ENCODE measurements at places on chromosomes 11 and 22.
A peak's percentile ranks its signal among the peaks of the same experiment; 100 is the strongest.

DNA sequence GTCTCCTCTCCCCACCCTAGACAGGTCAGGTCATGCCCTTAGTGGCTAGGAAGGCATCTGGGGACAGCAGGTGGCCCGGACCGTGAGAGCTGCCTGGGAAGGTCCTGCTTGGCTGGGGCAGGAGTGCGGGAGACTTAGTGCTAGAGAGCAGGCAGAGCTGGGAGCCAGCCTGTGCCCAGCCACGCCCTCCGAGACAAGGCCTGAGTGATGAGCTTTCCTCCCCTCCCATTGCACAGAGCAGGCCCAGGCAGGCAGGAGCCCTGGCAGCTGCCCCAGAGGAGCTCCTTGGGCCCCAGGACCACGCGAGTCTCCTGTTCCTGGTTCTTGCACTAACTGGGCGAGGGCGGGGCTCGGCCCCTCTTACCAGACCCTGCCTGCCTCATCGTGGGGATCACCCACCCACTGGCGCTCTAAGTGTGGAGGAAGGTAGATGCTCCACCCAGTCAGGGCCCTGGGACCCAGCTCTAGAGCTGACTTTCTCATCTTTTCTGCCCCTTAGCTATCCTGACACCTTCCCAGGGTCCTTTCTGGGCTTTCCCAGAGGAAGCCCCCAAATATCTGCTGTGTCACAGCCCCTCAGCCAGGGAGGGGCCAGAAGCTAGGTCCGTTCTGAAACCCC, 44.9 kb downstream of the MACROD1 start:
- no peaks in the 10 kb centered on the region for H3K4me1 ChIP-seq
- no peak for DNase-seq
- H3K4me3 ChIP-seq = no peak overlapping the region
- no peaks in the 10 kb centered on the region for H3K27me3 ChIP-seq
- peaks cover 2% of the 10 kb centered on the region for H3K36me3 ChIP-seq

- H3K27me3 ChIP-seq = no peaks in the 10 kb centered on the region
- H3K4me1 ChIP-seq = peaks cover 21% of the 10 kb centered on the region
- no peak overlapping the region for H3K4me3 ChIP-seq
- no peak overlapping the region for H3K27ac ChIP-seq
- DNase-seq = no peak
Observed at GRCh38 chr22:46797355-46797754, 34.9 kb downstream of the TBC1D22A start.

DNA sequence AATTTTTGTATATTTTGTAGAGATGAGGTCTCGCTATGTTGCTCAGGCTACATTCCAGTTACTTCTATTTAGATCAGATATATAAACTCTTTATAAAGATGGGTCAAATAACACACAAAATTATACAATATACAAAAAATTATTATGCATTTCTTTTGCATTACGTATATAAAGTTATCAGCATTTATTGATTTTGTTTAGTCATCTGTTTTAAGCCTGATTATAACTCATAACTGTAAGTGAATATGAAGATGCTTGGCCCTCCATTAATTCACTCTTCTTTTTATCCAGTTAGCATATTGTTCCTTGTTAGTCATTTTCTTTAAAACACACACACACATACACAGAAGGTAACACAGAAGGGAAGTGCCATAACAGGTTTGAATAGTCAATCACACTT, 14.5 kb downstream of the AQP11 start:
- peaks cover 3% of the 10 kb centered on the region for H3K36me3 ChIP-seq
- no peak overlapping the region for H3K4me3 ChIP-seq
- DNase-seq = no peak
- H3K27ac ChIP-seq = no peak overlapping the region
- no peaks in the 10 kb centered on the region for H3K27me3 ChIP-seq

DNA sequence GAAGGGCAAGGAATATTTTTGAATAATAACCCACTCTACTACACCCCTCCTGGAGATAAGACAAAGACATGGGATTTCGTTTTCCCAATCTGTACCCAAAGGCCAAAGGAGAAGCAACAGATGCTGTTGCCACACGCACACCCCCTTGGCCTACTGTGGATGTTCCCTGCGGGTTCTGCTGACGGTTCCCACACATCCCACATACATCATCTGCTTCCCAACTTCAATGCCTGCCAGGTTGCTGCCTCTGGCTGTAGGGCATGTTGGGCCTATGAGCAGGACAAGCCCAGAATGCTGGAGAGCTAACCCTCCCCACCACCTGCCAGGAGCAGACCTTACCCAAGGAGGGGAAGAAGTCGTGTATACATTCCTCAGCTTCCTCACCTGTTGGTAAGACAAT, 13.6 kb upstream of the RBFOX2 start:
- H3K27ac ChIP-seq = no peak overlapping the region
- DNase-seq = no peak
- H3K27me3 ChIP-seq = peaks cover 21% of the 10 kb centered on the region
- H3K36me3 ChIP-seq = no peaks in the 10 kb centered on the region

GRCh38 chr11:16001899-16002426, 354.4 kb downstream of the SOX6 start:
- no peak overlapping the region for H3K27ac ChIP-seq
- no peaks in the 10 kb centered on the region for H3K27me3 ChIP-seq
- H3K4me1 ChIP-seq = no peaks in the 10 kb centered on the region
- H3K36me3 ChIP-seq = no peaks in the 10 kb centered on the region
- no peak for DNase-seq

- peaks cover 32% of the 10 kb centered on the region for H3K4me1 ChIP-seq
- no peak overlapping the region for H3K4me3 ChIP-seq
- peak overlapping the region; percentile 28 for H3K27ac ChIP-seq
- no peak for DNase-seq
- peaks cover 8% of the 10 kb centered on the region for H3K36me3 ChIP-seq
- H3K27me3 ChIP-seq = no peaks in the 10 kb centered on the region
Observed at GRCh38 chr11:47516155-47516554, 36.8 kb downstream of the CELF1 start.

GRCh38 chr22:36339171-36340065, 48.3 kb downstream of the MYH9 start:
- H3K27ac ChIP-seq = peak overlapping the region; percentile 85
- peaks cover 30% of the 10 kb centered on the region for H3K36me3 ChIP-seq
- DNase-seq = no peak

DNA sequence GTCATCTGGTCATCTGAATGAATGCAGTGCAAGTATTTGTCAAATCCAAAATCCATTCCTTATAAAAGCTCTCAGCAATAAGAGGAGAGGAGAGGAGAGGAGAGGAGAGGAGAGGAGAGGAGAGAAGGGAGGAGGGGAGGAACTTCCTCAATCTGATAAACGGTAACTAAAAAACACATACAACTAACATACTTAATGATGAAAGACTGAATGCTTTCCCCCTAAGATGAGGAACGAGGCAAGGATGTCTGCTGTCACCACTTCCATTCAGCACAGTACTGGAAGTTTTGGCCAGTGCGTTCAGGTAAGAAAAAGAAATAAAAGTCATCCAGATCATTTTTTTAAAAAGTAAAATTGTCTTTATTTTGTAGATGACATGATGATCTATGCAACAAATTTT, 80.4 kb downstream of the CD82 start:
- no peaks in the 10 kb centered on the region for H3K4me1 ChIP-seq
- H3K27ac ChIP-seq = no peak overlapping the region
- no peak for DNase-seq
- H3K4me3 ChIP-seq = no peak overlapping the region
- peaks cover 6% of the 10 kb centered on the region for H3K36me3 ChIP-seq

DNA sequence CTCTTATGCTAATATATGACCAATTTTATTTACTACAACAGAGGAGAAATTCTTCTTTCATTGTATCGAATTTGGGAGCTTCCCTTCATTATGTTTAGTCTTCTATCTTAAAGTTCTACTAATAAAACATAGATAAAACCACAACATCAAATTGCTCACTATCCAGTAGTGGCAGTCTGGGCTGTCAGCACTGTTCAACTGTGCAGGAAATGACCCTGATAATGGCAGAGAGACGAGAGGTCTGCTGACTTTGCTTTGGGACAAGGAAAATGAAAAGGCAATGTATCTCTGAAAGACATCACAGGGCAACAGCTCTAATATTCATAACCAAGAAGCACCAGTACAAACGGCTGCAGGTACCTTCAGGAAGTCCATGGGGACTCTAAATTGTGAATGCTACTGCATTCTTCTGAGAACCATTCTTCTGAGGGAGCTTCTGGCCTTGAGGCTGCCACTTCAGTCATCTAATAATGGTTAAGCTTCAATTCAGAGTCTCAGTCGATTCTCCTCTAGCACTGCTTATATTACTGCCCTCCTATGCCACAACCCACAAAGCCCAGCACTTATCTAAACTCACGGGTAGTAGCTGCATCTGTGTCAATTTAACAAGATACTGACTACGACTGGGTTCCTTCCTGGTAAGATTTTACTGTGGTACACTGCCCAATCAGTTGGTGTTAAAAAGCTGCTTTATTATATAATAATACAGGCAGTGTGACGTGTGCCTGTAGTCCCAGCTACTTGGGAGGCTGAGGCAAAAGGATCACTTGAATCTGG, 44.2 kb downstream of the CKAP5 start:
- DNase-seq = no peak
- H3K36me3 ChIP-seq = peaks cover 14% of the 10 kb centered on the region
- no peaks in the 10 kb centered on the region for H3K27me3 ChIP-seq
- H3K4me1 ChIP-seq = no peaks in the 10 kb centered on the region
- H3K27ac ChIP-seq = no peak overlapping the region

DNA sequence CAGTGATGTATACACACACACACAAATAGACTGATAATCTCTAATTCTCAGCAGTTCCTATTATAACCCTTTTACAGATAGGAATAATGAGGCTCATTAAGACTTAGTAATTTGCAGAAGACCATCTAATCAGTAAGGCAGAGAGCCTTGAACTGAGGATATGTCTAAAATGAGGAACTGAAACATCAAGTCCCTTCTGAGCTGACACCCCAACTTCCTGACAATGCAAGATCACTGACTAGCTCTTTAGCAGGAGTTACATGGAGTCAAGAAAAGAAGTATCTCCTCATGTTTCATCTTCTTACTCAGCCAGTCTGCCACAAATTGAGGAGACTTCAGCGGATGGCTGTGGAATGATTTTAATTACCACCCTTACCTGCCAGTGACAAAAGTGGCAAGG, 193.0 kb downstream of the MSANTD4 start:
- peak; percentile 7 for DNase-seq
- H3K4me3 ChIP-seq = no peak overlapping the region
- H3K4me1 ChIP-seq = peaks cover 12% of the 10 kb centered on the region
- peaks cover 1% of the 10 kb centered on the region for H3K27me3 ChIP-seq

DNA sequence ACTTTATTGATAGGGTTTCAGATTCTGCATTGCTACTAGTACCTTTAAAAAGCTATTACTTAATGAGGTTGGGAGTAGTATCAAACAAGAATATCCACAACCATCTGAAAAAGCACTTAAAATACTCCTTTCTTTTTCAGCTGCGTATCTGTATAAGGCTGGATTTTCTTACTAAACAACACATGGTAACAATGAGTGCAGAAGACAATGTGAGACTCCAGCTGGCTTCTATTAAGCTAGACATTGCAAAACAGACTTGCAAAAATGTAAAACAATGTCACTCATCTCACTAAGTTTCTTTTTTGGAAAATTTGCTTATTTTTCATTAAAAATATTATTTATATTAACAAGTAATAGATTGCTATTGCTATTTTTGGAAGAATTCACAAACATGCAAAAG, 132.6 kb downstream of the WNT11 start:
- no peaks in the 10 kb centered on the region for H3K27me3 ChIP-seq
- peaks cover 38% of the 10 kb centered on the region for H3K36me3 ChIP-seq
- H3K4me1 ChIP-seq = peaks cover 31% of the 10 kb centered on the region
- H3K4me3 ChIP-seq = no peak overlapping the region

DNA sequence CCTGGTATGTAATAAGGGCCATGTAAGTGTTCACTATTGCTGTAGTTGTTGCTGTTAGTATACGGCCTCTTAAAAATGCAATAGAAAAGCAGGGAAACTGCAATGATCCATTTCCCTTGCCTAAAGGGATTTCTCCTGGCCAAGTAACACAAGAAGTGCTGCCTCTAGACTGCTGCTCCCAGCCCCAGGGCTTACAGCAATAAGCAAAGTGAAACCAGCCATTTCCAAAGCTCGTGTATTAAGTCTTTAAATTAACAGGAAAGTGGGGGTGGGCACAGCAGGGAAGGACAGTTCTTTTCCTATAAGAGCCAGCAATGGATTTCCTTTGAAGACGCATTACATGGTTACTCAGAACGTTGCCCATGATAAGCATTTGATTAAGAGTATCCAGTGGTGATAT, 36.9 kb upstream of the WT1 start:
- DNase-seq = no peak
- no peak overlapping the region for H3K27ac ChIP-seq
- no peak overlapping the region for H3K4me3 ChIP-seq
- peaks cover 10% of the 10 kb centered on the region for H3K27me3 ChIP-seq

- H3K27me3 ChIP-seq = peaks cover 10% of the 10 kb centered on the region
- peaks cover 54% of the 10 kb centered on the region for H3K4me1 ChIP-seq
- peak overlapping the region; percentile 29 for H3K27ac ChIP-seq
- no peak for DNase-seq
- H3K4me3 ChIP-seq = peak overlapping the region; percentile 43
Observed at GRCh38 chr11:121449123-121449522, 3.0 kb upstream of the SORL1 start.

GRCh38 chr11:119206511-119207414, 624 bp downstream of the CBL start:
- peaks cover 16% of the 10 kb centered on the region for H3K4me1 ChIP-seq
- peak overlapping the region; percentile 99 for H3K4me3 ChIP-seq
- no peaks in the 10 kb centered on the region for H3K27me3 ChIP-seq

Measured in memory B cell (primary cell).